ENCODE measurements at places on chromosomes 12 and 14. TPM values are rescaled to one million over a fixed set of nuclear protein-coding genes. Genes with fewer than 3 reads are reported as not detected.

The PPP4R3A gene
- 122 TPM for total RNA-seq

The OTUB2 gene
- 0.93 TPM for total RNA-seq

The ALX1 gene
- total RNA-seq, result not detected

The IL26 gene
- total RNA-seq, result 0.56 TPM

The PLEKHG3 gene
- 7.1 TPM for total RNA-seq

The EFS gene
- total RNA-seq, result not detected

The TCL1B gene
- not detected for total RNA-seq

The WIF1 gene
- not detected for total RNA-seq

The FOXA1 gene
- 0.07 TPM for total RNA-seq

The LGMN gene
- total RNA-seq, result 5.6 TPM

The ANKRD13A gene
- 39.8 TPM for total RNA-seq

The CHST11 gene
- total RNA-seq, result 33.6 TPM

The OTX2 gene
- not detected for total RNA-seq

The RNF212B gene
- not detected for total RNA-seq

The FSCB gene
- total RNA-seq, result not detected

The IFI27 gene
- total RNA-seq, result 3.0 TPM

The SDS gene
- total RNA-seq, result not detected

The OAS2 gene
- 148 TPM for total RNA-seq

The PLXNC1 gene
- 5.3 TPM for total RNA-seq

The BEGAIN gene
- 3.5 TPM for total RNA-seq

The GDF3 gene
- not detected for total RNA-seq

The EPYC gene
- total RNA-seq, result not detected

The PTGER2 gene
- total RNA-seq, result 2.4 TPM

The NDUFA12 gene
- total RNA-seq, result 194 TPM

The NUAK1 gene
- not detected for total RNA-seq

The TRPV4 gene
- not detected for total RNA-seq

The KLRF1 gene
- not detected for total RNA-seq

The KLHL33 gene
- total RNA-seq, result 0.05 TPM

The POTEM gene
- total RNA-seq, result not detected

The CCDC38 gene
- not detected for total RNA-seq

The RERG gene
- total RNA-seq, result not detected

The KRT85 gene
- total RNA-seq, result not detected

The PRR4 gene
- 1.3 TPM for total RNA-seq

The ADAM21 gene
- 0.09 TPM for total RNA-seq

The ACVR1B gene
- 10.1 TPM for total RNA-seq

The IL23A gene
- total RNA-seq, result 21.6 TPM

The PRIMA1 gene
- total RNA-seq, result not detected

The CMTM5 gene
- total RNA-seq, result not detected

The SMCO2 gene
- total RNA-seq, result not detected

The NKX2-1 gene
- not detected for total RNA-seq

The TMEM63C gene
- total RNA-seq, result 1.1 TPM

The SLC24A4 gene
- not detected for total RNA-seq

The AREL1 gene
- total RNA-seq, result 31.3 TPM

The KRT71 gene
- not detected for total RNA-seq

The TMEM119 gene
- total RNA-seq, result 0.28 TPM

The FLVCR2 gene
- 2.2 TPM for total RNA-seq

The TAS2R31 gene
- total RNA-seq, result 0.44 TPM

The PRICKLE1 gene
- total RNA-seq, result 0.30 TPM

The ANKS1B gene
- 0.73 TPM for total RNA-seq

The PTGDR gene
- total RNA-seq, result not detected

The SLC22A17 gene
- total RNA-seq, result 5.3 TPM

The DNAI7 gene
- total RNA-seq, result not detected

The CHD8 gene
- 84.3 TPM for total RNA-seq

The BMAL2 gene
- total RNA-seq, result 13.2 TPM

The KRT6C gene
- not detected for total RNA-seq

The KERA gene
- not detected for total RNA-seq

Data from activated CD4-positive, alpha-beta T cell treated with anti-CD3 and anti-CD28 coated beads for 36 hours (primary cell).